Stimulated activated CD4-positive, alpha-beta T cell treated with anti-CD3 and anti-CD28 coated beads, TNF-alpha, amount 100 ng/mL, for 4 hours (primary cell): ENCODE measurements at places on chromosomes 2 and 18.

- DNase-seq, result no peak
Observed at GRCh38 chr18:49739275-49739674, 74.1 kb downstream of the ACAA2 start.

GRCh38 chr18:68472701-68473295 lies 242.1 kb downstream of the TMX3 start:
- DNase-seq, result no peak

- DNase-seq, result no peak
Observed at GRCh38 chr2:133489641-133490410, 78.4 kb downstream of the NCKAP5 start.

DNA sequence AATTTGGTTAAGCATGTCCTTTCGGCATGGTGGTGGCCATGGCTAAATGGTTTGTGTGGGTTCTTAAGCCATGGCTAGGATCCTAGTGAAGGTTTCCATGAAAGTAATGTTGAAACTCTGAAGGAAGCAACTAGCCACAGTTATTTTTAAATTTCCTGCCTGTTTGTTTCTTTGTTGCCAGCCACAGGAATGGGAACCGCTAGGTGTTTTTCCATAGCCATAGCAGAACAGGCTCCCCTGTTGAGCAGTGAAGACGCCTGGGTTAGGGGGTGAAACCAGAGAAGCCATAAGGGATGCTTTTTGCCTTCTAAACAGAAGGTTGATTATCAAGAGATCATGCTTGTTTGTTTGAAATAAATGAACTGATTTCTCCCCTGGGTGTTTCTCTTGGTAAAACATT lies 60.1 kb upstream of the CHMP1B start:
- DNase-seq, result no peak

DNA sequence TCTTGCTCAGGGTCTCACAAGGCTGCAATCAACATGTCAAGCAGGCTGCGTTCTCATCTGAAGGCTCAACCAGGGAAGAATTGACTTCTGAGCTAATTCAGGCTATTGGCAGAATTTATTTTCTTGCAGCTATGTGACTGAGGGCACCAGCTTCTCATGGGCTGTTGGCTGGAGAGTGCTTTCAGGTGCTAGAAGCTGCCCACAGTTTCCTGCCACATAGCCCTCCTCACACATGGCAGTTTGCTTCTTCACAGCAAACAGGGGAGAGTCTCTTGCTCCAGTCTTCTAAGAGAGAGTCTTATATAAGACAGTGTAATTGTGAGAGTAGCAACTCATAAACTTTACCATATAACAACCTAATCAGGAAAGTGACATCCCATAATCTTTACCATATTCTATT lies 37.5 kb upstream of the INO80C start:
- DNase-seq, result no peak

DNA sequence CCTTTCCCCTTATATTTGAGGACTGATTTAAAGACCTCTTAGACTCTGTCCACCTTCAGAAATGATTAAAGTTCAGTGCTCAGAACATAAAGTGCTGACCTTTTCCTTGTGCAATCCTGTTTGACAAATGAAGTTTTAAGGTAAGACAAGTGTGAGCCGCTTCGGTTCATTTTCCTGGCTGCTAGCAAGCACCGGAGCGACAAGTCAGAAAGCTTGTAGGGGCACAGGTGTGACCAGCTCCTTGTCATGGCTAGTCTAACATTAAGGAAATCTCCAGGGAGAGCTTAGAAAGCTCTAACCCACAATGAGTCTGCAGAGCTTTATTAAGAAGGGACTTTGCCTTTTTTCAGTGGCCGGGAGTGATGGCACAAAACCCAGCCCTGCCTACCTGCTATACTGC lies 2.3 kb upstream of the NCKAP5 start:
- DNase-seq, result no peak
